Epithelial cell of esophagus (primary cell): ENCODE measurements at places on chromosomes 11 and 22.
A peak's percentile ranks its signal among the peaks of the same experiment; 100 is the strongest.

DNA sequence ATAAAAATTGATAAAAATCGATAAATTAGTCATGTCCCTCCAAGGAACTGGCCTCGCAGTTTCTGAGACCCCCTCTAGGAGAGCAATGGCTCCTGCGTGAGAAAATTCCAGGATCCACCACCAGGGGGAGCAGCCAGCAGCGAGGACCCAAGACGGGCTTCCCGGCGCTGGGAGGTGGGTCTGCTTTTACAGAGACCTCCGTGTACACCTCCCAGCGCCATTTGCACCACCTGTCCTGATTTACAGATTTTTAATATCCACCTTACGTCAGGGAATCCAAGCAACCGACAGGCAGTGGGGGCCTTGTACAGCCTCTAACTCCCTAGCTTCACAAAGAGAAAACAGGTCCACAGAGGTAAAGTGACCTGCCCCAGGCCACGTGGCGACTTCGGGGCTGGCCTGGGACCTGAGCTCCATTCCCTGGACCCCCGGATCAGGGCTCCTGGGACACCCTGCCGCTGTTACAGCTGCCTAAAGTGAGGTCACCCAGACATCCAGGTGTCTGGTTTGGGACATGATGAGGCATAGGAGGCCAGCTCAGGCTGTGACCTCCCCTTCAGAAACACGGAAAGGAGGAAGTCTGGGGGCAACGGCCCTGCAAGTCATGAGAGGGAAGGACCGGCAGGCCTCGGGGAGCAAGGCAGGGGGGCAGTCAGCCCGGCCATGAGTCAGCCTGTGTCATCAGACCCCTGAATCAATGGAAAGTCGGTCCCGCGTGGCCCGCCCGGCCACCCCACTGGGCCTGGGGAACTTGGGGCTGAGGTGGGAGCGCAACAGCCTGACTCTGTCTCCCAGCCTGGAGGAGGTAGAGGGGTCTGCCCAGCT, 3.5 kb downstream of the OSM start:
- DNase-seq = peak; percentile 53

DNA sequence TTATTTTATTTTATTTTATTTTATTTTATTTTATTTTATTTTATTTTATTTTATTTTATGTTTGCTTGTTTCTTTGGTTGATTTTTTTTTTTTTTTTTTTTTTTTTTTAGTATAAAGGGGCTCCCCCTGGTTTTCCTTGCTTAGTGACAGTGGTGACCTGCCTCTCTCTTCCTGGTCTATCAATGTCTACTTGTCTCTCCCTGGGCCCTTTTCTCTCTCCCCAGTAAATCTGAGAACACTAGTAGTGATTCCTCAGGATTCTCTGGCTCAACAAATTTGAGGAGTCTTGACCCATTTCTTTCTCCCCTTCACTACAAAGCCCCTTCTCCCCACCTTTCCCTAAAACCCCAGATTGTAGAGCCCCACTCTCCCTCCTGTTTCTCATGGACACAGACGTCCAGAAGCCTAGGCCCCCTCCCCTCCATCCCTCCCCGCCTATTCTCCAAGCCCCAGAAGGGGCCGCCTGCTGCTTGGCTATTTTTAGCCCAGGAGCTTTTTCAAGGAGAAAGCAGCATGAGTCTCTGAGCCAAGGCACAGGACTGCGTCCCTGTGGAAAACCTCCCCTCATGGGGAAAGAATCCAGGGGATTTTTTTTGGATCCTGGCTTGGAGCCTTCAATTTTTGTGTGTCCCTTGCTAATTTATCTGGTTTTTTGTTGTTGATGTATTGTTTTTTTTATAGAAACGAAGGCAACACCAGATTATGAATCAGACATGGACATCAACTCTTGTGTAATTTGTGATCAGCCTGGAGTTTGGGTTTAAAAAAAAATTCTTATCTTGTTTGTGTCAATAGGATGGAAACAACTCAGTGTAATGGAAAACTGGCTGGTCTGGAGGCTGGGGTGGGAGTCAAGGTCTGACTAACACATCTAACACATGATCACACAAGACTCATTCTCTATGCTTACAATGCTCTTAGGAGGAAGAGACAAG, 17.5 kb upstream of the ACCSL start:
- peak; percentile 27 for DNase-seq

GRCh38 chr22:44584256-44584902, 86.3 kb upstream of the RTL6 start:
- DNase-seq = no peak

DNA sequence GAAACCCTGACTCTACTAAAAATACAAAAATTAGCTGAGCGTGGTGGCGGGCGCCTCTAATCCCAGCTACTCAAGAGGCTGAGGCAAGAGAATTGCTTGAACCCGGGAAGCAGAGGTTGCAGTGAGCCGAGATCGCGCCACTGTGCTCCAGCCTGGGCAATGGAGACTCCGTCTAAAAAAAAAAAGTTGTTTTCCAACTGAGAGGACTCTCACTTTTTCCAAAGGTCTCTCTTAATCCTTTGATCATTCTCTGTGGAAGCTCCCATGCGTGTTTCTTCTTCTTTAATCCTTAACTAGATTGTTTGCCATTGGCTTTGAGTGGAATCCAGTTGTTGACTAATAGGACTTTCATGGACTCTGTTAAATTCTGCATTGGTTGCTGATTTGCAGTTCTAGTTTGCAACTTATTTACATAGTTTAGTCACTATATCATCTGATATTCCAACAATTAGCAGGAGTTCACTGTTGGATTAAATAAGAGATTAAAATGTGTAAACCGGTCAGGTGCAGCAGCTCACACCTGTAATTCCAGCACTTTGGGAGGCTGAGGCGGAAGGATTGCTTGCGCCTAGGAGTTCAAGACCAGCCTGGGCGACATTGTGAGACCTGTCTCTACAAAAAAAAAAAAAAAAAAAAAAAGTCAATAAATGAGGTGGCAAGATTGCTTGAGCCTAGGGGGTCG, 79.7 kb downstream of the C22orf31 start:
- no peak for DNase-seq

DNA sequence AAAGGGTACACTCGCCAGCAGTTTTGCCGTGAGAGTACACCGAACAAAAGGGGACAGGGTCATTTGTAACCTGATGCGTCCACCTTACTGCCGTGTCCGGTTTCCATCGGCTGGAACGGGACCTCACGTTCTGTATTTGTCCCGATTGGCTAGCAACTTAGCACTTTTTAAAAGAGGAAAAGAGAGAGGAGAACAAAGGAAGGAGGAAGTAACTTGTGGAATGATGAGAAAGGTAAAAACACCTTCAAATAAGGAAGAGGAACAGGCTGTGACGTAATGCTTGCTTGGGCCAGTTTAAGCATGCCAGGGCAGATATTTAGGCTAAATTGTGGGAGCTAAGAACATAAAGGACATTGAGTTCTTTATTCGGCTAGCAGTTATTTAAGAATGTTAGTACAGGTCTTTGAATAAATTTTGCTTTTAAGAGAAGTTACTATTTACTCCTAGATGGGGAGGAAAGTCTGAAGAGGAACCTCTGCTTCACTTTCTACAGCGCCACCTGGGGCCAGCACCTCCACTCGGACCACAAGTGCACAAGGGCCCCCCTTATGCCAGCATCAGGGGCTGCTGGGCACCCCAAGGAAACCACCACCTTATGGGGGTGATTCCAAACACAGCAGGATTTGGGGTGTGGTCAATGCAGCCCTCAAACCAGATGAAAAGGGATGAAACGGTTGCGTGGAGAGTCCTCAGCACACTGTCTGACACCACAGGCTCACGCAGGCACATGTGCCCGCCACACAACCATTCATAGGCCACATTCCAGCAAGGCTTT, 5.8 kb downstream of the ARSA start:
- DNase-seq = peak; percentile 58

DNA sequence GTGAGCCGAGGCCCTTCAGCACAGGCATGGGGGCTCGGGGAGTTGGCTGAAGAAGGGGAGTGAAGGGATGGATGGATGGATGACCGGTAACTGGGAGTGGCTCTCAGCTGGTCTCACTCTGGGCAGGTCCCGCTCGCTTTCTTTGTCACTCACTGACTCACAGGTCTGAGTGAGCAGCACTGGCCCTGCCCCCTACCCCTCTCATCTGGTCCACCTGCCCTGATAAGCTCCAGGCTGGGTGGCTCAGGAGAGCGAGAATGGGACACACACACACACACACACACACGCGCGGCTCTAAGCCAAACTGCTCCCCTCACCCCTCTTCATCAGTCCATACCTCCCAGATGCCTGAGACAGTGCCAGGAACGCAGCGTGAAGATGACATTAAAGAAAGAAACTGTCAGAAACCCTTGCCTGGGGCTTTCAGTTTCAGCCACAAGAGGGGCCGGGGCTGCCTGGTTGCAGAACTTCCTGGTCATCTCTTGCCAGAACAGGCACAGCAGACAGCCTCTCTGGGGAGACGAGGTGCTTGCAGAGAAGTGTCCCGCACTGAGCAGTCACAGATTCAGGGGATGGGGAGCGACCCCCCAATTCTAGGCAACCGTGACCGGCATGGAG, 16.5 kb upstream of the SHISAL1 start:
- DNase-seq = peak; percentile 58
